ENCODE measurements at places on chromosomes 11 and 22. TPM values are rescaled to one million over a fixed set of nuclear protein-coding genes. Genes with fewer than 3 reads are reported as not detected.

- no peak for DNase-seq
- H3K27me3 ChIP-seq: no peaks in the 10 kb centered on the region
- H3K27ac ChIP-seq: no peak overlapping the region
- H3K4me3 ChIP-seq: no peak overlapping the region
- peaks cover 14% of the 10 kb centered on the region for H3K4me1 ChIP-seq
- H3K36me3 ChIP-seq: no peaks in the 10 kb centered on the region
These were observed 3.3 kb upstream of the NUCB2 start for GRCh38 chr11:17273211-17273610.

DNA sequence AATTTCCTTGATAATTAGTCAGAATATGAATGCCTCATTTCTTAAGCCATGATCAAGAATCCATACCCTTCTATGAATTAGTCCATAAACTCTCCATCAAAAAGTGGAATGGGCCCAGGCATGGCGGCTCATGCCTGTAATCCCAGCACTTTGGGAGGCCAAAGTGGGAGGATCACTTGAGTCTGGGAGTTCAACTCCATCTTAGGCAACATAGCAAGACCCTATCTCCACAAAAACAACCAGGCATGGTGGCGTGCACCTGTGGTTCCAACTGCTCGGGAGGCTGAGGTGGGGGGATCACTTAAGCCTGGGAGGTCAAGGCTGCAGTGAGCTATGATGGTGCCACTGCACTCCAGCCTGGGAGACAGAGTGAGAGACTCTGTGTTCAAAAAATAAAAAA is 52.1 kb upstream of the SHANK2 start:
- H3K27ac ChIP-seq: no peak overlapping the region
- H3K27me3 ChIP-seq: no peaks in the 10 kb centered on the region
- no peaks in the 10 kb centered on the region for H3K36me3 ChIP-seq
- no peak overlapping the region for H3K4me3 ChIP-seq
- DNase-seq: peak; percentile 13

- no peak for DNase-seq
- no peaks in the 10 kb centered on the region for H3K27me3 ChIP-seq
These were observed 189.2 kb upstream of the TBCEL start for GRCh38 chr11:120834686-120835210.

RASGRP2 gene
- total RNA-seq: 27.5 TPM

ZNF280B gene
- total RNA-seq: 0.25 TPM

- H3K27ac ChIP-seq: peak overlapping the region; percentile 94
- peaks cover 15% of the 10 kb centered on the region for H3K36me3 ChIP-seq
- peak overlapping the region; percentile 97 for H3K4me3 ChIP-seq
These were observed 571 bp downstream of the C11orf24 start for GRCh38 chr11:68271023-68271780.

CCT8L2 gene
- not detected for total RNA-seq

Measured in vagina (tissue), 2 donors.